Amygdala (tissue), 56 donors: ENCODE measurements at places on chromosomes 16 and 17.

- DNase-seq = no peak
Observed at GRCh38 chr16:30030841-30031413, at the start of gene TLCD3B. TLCD3B (minus strand) TSS chr16:30031271; CDS start chr16:30030527, 744 bp downstream.

GRCh38 chr17:17528696-17529652 is 32.8 kb upstream of the RASD1 start:
- no peak for DNase-seq

DNA sequence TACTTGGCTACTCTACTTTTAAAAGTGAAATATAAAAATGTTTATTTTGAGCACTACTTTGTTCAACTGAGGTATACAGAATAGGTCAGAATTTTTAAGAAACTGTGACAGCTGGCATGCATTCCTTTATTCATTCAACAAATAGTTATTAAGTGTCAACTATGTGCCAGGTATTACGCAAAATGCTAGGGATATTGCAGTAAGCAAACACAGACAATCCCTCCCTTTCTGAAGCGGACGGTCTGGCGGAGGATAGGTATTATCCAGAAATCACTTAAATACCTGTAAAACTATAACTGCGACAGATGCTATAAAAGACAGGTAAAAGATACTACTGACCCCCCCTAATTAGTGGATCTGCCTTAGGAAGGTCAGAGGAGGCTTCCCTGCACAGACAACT is 26.1 kb downstream of the METTL16 start:
- DNase-seq = no peak

GRCh38 chr16:85234310-85235204 is 122.3 kb upstream of the CIBAR2 start:
- no peak for DNase-seq

- no peak for DNase-seq
Observed at GRCh38 chr17:78997231-78997741, 12.3 kb downstream of the CANT1 start.

GRCh38 chr16:48081656-48082055 is 74.1 kb downstream of the ABCC12 start:
- no peak for DNase-seq

GRCh38 chr17:57422574-57423164 is 166.3 kb downstream of the MSI2 start:
- no peak for DNase-seq

- no peak for DNase-seq
Observed at GRCh38 chr17:36930583-36930900, 6.7 kb upstream of the LHX1 start.
